Activated T-helper 1 cell treated with Interleukin-2 at 50 U/mL for 16 hours (primary cell): ENCODE measurements at places on chromosomes 16 and 17.

GRCh38 chr17:70896843-70897242 is 727.5 kb downstream of the KCNJ2 start:
- DNase-seq: no peak

- no peak for DNase-seq
These were observed 224.6 kb downstream of the CEP112 start for GRCh38 chr17:65967372-65967771.

DNA sequence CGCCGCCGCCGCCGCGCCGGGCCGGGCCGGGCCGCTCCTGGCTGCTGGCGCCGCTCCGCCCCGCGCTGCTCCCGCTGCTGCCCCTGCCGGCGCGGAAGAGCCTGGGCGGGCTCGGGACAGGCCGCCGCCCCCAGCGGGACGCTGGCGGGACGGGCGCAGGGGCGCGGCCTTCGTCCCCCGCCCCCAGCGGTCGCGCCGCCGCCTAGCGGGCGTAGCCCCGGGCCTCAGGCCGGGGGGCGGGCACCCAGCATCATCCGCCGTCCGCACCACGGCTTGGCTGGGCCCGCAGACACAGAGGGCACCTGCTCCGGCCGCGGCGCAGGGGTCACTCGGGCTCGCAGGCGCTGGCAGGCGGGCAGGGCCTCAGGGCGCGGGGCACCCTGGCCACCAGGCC is at the start of gene AMFR:
AMFR (minus strand) TSS at position 107 of the 394 bp plus-strand sequence. CDS start 218 bp downstream, outside the sequence.
- peak; percentile 70 for DNase-seq

DNA sequence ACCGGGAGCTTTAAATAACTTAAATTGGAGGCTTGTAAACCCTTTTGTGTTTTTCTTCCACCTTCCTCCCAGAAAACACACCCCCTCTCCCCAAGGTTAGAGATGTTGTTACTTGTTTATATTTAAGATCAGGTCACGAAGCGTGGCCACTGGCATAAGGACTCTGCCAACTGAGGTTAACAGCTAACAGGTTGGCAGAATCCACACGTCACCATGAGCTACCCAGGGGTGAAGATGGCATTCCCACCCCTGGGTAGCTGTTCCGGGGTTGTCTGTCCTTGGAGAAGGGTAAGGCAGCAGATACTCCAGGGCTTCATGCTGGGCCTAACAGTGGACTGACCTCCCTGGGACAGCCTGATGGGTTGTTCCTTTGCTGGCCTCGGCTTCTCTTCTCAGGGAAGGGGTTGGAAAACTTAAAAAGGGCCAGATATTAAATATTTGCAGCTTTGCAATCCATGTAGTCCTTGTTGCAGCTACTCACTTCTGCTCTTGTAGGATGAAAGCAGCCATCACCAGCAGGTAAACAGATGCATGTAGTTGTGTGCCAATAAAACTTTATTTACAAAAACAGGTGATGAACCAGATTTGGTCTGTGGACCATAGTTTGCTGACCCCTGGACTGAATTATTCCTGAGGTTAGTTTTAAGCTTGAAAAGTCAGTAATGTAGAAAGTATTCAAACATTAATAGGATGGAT is 148.6 kb downstream of the MSI2 start:
- no peak for DNase-seq

- no peak for DNase-seq
These were observed 1.5 kb downstream of the TPSG1 start for GRCh38 chr16:1223355-1224214.

GRCh38 chr17:42667088-42667951 is 8.2 kb downstream of the TUBG2 start:
- no peak for DNase-seq

- no peak for DNase-seq
These were observed 3.5 kb downstream of the TBX2 start for GRCh38 chr17:61402978-61403800.

GRCh38 chr17:10743316-10744009 is 13.6 kb upstream of the TMEM220 start:
- no peak for DNase-seq

GRCh38 chr17:39360537-39360936 is 40.9 kb downstream of the FBXL20 start:
- DNase-seq: no peak

DNA sequence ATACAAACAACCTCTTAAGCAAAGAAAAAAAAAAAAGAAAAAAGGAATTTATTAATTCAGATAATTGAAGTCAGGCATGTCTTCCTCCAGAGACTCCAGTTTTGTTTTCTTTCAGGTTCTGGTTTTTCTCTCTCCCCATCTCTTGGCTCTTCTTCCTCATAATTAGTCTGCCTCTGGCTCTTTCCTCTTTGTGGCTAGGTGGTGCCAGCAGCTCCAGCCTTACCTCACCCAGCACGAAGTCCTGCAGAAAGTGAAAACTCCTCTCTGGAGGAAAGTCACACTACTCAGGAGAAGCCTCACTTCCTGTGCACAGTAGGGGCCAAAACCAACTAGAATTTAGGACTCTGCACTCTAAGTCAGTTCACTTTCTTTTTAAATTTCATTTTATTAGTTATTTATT is 10.3 kb upstream of the NFAT5 start:
- no peak for DNase-seq

GRCh38 chr17:17021194-17021863 is 20.9 kb upstream of the MPRIP start:
- DNase-seq: no peak

- DNase-seq: peak; percentile 52
These were observed 7.7 kb downstream of the CORO6 start for GRCh38 chr17:29615048-29615385.

DNA sequence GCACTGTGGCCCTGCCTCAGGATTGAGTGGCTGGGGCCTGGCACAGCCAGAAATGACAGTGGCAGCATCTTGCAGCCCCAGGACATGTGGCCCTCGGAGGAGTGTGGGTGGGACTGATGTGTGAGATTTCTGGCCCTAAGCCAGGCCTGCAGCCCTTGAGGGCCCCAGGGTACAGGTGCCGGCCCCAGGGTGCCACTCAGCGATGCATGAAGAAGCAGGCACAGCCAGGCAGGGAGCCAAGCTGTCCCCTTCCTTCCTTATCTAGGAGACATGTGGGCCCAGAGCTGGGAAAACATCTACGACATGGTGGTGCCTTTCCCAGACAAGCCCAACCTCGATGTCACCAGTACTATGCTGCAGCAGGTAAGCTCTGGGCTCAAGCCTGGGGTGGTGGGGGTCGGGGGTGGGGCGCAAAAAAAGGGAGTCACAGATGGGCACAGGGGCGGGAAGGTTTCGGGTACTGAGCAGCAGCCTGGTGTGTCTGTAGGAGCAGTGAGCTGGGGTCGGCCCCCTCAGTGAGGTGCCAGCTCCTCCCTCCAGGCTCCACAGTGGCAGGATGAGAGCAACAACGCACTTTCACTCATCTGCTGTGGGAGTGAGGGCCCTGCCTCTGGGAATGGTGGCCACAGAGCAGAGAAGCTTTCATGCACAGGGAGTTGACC is 4.1 kb downstream of the ACE start:
- DNase-seq: no peak

DNA sequence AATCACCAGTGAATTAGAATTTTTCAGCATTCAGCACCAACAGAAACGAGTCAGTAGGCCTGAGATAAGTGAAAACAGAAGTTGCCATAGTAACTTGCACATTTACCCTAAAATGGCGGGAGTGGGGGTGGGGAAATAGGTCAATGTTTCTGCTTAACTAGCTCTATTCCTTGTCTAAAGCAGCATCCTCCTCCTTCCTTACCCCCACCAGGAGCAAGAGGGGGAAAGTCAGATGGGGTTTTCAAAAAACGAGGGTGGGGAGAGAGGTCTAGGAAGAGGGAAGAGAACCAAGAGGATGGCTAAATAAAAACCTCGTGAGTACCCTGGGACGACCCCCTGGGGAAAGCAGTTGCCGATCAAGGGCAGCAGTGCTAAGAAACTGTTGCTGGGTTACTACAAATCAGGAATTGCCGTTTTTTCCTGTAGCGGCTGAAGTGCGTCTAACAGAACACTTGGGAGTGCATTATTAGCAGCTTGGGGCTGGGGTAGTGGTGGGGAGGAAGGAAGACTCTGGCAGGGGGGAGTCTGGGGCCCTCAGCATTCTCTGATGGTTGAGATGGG is 34.4 kb upstream of the MNT start:
- no peak for DNase-seq

DNA sequence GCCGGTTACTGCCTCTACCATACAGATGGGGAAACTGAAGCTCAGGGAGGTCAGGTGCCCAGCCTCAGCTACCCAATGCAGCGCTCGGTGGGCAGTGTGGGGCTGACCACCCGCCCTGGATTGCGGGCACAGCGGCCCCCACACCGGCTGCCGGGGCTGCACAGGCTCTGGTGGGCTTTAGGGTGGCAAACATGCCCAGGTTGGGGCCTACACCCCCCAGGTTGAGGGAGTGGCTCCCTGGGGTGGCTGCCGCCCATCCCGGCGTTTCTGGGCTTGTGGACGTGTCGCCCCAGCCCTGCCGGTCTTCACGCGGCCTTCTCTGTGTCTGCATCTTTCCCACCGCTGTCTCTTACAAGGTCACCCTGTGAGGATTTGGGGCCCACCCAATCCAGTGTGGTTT is 40.9 kb upstream of the SSTR5 start:
- no peak for DNase-seq

DNA sequence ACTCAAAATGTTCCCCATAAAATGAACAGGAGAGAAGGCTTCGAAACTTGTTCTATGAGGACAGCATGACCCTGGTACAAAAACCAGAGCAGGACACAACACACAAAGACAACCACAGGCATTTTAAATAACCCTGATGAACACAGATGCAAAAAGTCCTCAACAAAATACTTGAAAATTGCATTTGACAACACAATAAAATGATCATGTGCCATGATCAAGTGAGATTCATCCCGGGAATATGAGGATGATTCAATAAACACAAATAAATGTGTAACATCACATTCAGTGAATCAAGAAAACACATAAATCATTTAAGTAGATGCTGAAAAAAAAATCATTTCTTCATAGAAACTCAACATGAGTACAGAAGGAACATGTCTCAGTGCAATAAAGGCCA is 208.4 kb upstream of the WSB1 start:
- DNase-seq: no peak
